NCI-H2227 treated with DMSO at 0.1 percent for 48 hours (cell line): ENCODE measurements at places on chromosomes 3 and 15.

DNA sequence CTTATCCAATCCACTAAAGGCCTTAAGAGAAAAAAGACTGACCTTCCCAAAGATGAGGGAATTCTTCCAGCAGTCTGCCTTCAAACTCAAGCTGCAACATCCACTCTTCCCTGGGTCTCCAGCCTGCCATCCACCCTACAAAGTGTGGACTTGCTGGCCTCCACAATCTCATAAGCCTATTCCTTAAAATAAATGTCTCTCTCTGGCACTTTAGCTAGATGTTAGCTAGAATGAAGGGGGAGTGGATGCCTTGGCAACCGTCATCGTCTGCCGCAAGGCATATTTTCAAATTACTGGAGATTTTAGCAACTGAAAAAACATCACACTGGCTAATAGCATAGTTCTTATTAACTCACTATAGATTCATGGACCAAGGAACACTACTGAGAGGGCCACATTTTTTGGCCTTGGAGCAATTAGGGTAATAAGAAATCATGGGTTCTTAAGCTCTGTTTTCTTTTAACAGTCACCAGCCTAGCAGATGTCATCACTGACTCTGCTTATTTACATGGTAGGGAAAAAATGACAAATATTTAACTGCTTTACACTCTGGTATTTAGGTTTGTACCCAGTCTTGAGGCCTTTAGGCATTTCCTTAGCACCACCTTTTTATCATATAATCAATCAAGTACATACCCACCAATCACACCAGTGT lies 245.3 kb downstream of the MYRIP start:
- DNase-seq: no peak

DNA sequence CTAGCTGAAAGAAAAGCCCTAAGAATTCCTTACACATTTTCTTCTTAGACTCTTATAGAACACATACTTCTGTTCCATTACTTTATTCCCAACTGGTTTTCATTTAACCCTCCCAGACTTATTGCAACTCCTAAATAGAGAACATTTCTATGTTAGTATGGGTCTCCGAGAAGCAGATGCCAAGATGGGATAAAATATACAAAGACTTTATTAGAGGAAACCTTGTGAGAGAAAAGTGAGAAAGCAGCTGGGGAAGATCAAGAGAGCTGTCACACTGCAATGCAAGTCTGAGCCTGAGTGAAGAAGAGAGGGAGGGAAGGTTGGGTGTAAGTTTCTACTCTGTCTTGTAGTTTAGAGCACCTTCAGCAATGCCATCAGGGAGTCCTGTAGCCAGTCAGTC lies 979.3 kb downstream of the IGSF11 start:
- no peak for DNase-seq

- no peak for DNase-seq
These were observed 50.5 kb downstream of the SUCNR1 start for GRCh38 chr3:151923901-151924300.

DNA sequence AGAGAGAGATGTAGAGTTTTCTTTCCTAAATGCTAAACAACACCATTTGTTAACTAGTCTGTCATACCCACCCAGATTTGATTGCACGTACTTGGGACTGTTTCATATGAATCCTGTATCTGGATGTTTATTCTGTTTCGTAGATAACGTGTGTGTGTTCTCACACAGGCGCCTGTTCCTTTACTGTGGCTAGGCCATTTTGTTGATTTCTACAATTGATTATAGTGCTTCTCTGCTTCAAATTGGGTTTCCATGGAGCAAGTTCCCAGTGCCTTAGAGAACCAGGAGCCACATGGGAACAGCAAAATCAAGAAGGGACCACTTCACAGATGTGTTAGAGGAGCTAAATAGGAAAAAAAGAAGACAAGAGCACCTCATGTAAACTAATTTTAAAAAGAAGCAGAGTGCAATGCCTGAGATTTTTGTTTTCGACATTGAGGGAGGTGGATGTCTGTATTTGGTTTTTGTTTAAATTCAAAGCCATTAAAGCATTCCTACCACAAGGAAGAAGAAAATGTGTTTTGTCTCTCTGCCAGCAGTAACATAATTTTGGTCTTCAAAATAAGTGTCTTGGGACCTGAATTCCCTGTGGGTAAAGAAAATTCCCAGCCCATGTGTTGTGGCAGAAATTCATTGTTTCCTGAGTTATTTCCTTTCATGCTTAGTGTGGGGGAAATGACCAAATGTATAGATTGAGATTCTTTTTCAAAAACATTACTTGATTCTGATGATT lies 424.0 kb upstream of the C2CD4B start:
- no peak for DNase-seq

- DNase-seq: no peak
These were observed 1076.1 kb downstream of the AGBL1 start for GRCh38 chr15:87155771-87156170.

DNA sequence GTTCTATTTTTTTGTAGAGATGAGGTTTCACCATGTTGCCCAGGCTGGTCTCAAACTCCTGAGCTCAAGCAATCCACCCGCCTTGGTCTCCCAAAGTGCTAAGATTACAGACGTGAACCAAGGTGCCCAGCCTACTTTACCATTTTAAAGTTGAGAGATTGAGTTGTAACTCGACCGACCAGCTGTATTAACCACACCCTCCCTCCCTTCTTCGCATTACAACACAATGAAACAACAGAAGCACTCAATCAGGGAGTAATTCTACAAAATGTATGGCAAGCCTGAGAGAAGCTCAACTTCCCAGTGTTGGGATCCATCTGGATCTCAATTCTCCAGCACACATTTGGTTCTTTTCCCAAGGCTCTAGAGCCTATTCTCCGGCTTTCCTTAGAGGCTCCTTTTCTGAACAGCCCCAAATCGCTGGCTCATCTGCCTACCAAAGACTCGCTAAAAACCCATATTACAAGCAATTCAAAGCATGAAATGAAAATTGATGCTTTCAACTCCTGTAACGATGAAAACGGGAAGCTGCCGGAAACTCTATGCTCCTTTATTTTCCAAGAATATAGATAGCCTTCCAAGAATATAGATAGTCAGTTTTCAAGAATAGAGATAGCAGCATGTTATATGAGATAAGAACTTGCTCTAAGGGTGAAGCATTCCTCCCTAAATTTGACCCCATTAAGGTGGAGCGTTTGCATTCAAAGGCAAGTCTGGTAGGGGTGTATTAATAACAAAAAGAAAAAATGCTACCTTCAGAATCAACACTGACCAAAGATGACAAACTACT lies 450.9 kb downstream of the MAGI1 start:
- DNase-seq: no peak

- peak; percentile 49 for DNase-seq
These were observed 37.7 kb downstream of the GPD1L start for GRCh38 chr3:32143849-32144757.

- DNase-seq: no peak
These were observed 184.5 kb downstream of the USP13 start for GRCh38 chr3:179837374-179837773.

GRCh38 chr3:115164374-115165221 lies 17.5 kb upstream of the ZBTB20 start:
- no peak for DNase-seq

- DNase-seq: no peak
These were observed 927.8 kb upstream of the EPHA6 start for GRCh38 chr3:95886616-95887015.

- DNase-seq: no peak
These were observed 103.7 kb downstream of the AQP9 start for GRCh38 chr15:58241872-58242271.

- DNase-seq: no peak
These were observed 56.5 kb upstream of the GPD1L start for GRCh38 chr3:32049916-32050315.

- DNase-seq: no peak
These were observed 17.8 kb upstream of the ZNF770 start for GRCh38 chr15:35005933-35006332.

- peak; percentile 86 for DNase-seq
These were observed at the start of gene KLF13 for GRCh38 chr15:31326156-31326874. TSS of gene KLF13 (plus strand) at chr15:31326835. CDS start at chr15:31327213, 378 bp downstream.

DNA sequence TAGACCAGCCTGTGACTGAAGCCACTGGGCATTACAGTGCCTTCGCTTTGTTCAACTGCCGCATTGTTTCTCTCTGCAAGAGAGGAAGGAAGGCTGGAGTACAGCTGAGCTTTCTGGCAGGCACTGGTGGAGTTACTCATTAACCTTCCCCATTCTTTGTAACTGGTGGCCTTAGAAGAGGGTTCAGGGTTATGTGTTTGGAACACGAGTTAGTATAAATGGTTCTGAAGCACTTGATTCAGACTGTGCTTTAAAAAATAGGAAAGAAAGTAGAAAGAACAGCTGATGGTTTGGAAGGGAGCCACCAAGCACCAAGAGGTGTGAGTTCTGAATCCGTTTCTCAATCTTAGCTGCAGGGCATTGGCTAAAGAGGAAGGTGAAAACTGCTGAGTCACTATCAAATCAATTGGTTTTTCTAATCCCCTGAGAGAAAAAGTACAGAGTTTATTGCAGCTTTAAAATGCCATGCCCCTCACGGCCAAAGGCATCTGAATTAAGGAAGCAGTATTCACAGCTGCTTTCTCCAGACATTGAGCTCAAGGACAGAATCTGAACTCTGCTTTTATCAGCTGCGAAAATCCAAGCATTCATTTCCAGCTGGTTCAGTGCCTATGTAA lies 3.6 kb downstream of the HGD start:
- DNase-seq: peak; percentile 31

DNA sequence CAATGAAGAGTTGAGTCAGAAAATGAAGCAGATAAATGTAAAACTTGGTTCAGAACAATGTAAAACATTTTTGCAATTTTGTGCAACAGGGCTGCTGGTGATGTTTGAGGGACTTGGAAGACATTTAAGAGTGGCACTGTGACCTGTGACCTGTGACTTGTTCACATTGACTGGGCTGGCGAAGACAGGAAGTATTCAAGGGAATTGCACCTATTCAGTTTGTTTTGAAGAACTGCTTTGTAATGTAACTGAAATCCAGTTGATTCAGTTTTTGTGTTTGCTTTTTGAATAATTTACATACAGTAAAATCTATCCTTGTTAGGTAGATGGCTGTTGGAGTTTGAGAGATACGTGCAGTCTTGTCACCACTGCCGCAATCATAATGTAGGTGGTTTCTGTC lies 35.4 kb downstream of the MCTP2 start:
- DNase-seq: no peak

DNA sequence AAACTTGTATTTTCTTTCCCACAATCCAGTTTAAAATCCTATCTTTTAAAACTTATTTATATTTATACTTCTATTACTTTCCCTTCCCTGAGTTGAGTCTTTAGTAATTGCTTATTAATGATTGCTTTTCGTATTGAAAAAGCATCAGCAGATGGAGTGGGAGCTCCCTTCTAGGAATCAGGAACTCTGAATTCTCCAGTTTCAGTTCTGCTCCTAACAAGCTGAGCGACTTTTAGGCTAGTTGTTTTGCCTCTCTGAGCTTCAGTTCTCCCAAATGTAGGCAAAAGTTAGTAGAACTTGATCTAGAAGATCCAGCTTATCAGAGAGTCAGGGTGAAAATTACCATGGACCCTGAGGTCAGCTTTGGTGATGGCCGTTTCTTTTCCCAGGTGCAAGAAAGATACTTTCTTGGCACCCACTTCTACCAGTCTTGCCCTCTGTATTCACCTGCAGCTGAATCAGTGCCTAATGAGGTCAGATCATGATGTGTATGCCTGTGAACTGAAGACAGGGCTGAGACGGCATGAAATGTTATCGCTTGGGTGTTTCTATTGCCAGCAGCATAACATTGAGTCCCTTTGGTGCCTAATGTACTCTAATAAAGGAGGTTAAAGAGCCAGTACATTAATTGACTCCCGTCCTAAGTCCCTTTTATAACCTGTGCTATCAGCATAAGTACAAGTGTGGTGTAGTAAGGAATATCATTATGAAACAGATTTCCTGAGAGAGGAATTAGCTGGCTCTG lies 194.5 kb upstream of the TBC1D5 start:
- no peak for DNase-seq

- no peak for DNase-seq
These were observed 2.9 kb downstream of the CCNL1 start for GRCh38 chr3:157156837-157157635.

DNA sequence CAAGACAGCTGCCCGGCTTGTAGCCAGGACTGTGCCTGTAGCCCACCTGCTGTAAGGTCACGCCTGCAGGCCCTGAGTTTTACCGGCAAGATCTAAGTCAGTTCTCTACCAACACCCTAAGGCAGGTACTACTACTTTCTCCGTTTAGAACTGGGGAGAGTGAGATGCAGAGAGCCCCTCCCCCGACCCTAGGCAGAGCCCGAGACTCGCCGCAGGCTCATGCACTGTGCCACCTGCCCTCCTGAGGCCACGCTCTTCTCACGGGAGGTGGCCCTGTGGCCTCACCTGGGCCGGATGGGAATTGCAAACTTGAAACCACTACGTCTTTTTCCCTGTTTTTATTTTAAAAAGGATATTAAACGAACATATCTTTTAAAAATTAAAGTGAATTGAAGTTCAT lies 36.9 kb upstream of the PCSK6 start:
- no peak for DNase-seq

DNA sequence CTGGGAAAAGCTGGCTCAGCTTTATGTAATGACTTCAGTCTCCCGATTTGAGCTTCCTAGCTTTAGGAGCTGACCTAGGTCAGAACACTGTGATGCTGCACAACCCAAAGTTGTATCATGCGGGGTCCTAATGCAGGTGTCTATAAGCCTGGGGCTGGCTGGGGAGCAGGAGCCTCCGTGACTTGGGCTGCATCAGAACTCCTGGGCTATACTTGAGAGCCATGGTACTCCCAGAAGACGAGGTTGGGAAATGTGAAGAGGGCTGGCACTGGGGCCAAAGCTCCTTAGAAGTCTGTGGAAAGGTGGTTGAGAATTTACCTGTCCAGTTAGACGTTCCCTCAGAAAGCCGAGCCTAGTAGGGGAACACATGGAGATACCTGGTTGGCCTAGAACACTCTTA lies 57.0 kb downstream of the BSN start:
- DNase-seq: no peak

DNA sequence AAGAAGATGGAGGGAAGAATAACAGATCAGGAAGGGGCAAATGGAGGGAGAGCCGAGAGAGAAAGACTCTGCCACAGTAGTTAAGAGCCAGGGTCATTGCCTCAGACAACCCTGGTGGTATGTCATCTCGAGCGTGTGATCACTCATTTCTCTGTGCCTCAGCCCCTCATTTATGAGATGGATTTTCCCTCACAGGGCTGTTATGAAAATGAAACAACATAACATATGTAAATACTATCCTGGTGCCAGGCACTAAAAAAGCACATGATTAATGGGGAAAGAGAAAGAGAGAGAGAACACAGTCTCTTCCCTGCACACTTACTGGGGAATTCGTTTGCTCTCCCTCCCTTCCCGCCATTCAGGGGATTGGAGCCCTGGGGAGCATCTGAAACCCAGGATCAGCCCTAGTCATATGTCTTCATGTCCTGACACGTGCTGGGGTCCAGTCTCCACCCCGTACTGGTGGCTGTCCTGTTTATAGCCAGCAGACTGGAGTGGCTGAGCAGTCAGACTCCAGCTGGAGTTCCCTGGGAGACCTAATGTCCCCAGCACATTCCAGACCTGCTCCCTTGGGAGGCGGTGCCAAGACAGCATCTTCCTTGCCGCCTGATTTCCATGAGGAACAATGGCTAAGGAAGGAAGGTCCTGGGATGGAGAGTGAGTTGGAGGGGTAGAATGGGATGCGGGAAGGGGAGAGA lies 14.7 kb upstream of the AMOTL2 start:
- no peak for DNase-seq

GRCh38 chr3:197793247-197793646 lies 2.2 kb downstream of the LRCH3 start:
- DNase-seq: no peak
